ENCODE measurements at places on chromosomes 16 and 17. TPM values are rescaled to one million over a fixed set of nuclear protein-coding genes. Genes with fewer than 3 reads are reported as not detected.

The MT1G gene
- total RNA-seq, result 4.5 TPM

DNA sequence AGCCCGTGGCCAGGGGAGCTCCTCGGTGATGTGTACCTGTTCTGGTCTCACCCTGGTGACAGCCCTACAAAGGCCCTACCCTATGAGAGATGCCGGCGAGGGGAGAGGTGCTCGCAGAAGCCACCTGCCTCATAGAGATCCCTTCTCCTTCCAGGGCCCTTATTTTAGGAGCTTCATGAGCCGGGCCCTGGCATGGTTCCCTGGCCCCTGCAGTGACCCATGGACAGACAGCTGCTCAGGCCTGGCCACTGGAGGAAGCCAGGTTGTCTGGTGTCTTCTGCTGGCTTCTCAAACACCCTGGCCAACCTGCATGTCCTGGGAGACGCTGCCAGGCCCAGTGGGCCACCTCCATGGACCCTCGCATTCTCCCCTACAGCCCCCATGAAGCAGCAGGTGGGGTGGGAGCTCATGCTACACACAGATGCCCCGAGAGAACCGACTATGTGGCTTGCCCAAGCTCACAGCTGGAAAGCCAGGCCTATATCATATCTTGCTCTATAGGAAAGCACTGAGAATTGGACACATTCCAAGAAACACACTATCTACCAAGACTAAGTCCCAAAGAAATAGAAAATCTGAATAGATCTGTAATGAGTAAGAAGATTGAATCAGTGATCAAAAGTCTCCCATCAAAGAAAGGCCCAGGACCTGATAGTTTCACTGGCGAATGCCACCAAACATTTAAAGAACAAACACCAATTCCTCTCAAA, 7.2 kb upstream of the AATK start:
- no peaks in the 10 kb centered on the region for H3K27me3 ChIP-seq
- no peak overlapping the region for H3K27ac ChIP-seq
- no peaks in the 10 kb centered on the region for H3K36me3 ChIP-seq
- no peak for DNase-seq

- peaks cover under 1% of the 10 kb centered on the region for H3K4me1 ChIP-seq
- H3K27ac ChIP-seq, result no peak overlapping the region
- H3K36me3 ChIP-seq, result no peaks in the 10 kb centered on the region
- no peaks in the 10 kb centered on the region for H3K27me3 ChIP-seq
- H3K4me3 ChIP-seq, result no peak overlapping the region
These were observed 126.5 kb upstream of the RCVRN start for GRCh38 chr17:10031606-10032005.

DNA sequence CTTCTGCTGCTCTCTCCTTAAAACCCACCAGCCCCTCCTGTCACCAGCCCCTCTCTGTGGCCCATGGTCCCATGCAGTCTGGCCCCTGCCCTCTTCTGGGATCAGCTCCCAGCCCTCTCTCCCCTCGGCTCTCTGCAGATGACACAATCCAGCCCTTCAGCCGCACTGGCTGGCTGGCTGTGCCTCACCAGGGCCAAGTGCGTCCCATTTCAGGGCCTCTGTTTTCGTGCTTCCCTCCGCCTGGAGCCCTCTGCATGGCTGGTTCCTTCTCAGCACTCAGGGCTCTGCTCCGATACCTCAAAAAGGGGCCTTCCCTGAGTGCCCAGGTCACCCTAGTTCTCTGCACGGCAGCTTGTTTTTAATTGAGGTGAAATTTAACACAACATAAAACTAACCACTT, 124.3 kb downstream of the SOCS1 start:
- no peak overlapping the region for H3K4me3 ChIP-seq
- no peaks in the 10 kb centered on the region for H3K27me3 ChIP-seq
- H3K4me1 ChIP-seq, result peaks cover 14% of the 10 kb centered on the region
- H3K27ac ChIP-seq, result no peak overlapping the region
- no peaks in the 10 kb centered on the region for H3K36me3 ChIP-seq

- no peak overlapping the region for H3K4me3 ChIP-seq
- no peak overlapping the region for H3K27ac ChIP-seq
These were observed 62.1 kb downstream of the CFDP1 start for GRCh38 chr16:75371171-75371570.
